NCI-H1694 (cell line): ENCODE measurements at places on chromosomes 5 and 9.

GRCh38 chr9:20551236-20551635 is 71.1 kb downstream of the MLLT3 start:
- DNase-seq, result no peak

DNA sequence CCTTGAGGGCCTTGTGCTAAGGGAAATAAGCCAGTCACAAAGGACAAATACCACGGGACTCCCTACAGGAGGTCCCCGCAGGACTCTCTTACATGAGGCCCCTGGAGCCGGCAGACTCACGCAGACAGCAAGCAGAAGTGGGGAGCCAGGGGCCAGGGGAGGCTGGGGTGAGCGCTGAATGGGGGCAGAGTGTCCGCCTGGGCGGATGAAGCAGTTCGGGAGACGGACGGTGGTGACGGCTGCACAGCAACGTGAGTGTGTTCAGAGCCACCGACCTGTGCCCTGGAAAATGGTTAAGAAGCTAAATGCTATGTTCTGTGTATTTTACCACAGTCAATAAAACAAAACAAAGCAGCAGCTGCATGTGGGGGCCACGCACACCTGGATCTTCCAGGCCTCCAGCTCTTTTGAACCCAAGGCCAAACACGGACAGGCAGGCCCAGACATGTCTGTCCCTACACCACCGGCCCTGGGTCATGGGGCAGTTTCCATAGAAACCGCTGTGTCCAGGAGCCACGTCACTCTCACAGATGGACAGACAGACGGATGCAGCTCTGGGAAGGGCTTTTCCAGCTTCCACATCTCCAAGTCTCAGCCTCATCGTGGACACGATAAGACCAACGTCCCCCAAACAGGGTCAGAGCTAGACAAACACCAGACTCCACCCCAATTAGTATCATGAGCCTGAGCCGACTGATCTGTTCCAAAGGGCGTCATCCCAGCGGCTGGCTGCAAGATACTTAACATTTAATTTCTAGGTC is 103.9 kb downstream of the VAV2 start:
- no peak for DNase-seq

GRCh38 chr9:2354856-2355696 is 266.5 kb upstream of the VLDLR start:
- DNase-seq, result no peak

GRCh38 chr9:22308177-22308576 is 138.4 kb upstream of the DMRTA1 start:
- DNase-seq, result peak; percentile 6

DNA sequence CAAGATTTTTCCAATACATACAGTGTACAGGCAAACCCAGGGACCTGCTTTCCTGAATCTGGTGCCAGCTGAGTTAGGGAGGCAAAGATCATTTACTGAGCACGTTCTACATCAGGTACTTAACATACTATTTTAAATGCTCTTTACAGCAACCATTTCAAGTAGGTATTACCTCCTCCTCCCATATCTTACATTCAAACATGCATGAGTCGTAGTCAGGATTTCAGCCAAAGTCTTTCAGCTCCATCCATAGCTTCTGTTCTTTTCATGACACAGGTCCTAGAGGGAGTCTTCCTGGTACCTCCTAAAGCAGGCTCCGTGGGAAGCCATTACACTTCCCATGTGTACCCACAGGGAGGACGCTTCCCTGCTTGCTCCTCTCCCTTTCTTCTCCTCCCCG is 11.7 kb downstream of the KCNV2 start:
- no peak for DNase-seq

GRCh38 chr5:39577529-39577928 is 152.7 kb upstream of the DAB2 start:
- DNase-seq, result no peak

DNA sequence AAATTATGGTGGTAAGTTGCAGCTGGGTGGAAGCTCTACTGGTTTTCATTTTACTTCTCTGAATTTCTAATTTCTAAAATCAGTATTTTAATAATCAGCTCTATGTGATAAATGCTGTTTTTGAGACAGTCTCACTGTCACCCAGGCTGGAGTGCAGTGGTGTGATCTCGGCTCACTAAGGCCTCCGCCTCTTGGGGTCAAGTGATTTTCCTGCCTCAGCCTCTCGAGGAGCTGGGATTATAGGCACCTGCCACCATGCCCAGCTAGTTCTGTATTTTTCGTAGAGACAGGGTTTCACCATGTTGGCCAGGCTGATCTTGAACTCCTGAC is 1.5 kb upstream of the RALGDS start:
- DNase-seq, result no peak

DNA sequence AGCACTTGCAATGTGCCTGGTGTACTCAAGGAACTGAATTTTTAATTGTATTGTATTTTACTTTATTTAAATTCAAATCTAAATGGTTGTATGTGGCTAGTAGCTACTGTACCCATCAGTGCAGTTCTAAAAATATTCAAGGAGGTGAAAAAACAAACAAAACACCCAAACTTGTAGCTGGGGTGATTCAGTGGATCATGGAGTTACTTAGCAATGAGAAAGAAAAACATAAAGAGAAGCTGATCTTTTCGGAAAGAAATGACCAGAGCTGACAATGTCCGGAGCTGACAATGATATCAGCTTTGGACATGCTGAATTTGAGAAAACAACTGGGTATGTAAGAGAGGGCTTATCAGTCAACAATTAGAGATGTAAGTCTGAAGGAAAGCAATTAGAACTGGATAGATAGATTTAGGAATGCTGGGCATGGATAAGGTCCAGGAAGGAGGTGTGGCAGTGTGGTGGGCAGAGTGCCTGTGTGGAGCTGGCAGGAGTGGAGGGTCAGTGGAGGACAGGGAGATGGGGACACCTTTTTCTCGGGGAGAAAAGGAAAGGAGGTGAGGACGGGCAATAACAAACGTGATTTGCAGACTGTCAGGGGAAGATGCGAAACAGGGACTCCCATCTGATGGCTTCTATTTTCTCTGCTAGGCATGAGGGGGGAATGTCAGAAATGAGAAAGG is 113.2 kb downstream of the DCP2 start:
- no peak for DNase-seq

- no peak for DNase-seq
Measured at GRCh38 chr5:133032852-133033742, 6.7 kb upstream of the ZCCHC10 start.

DNA sequence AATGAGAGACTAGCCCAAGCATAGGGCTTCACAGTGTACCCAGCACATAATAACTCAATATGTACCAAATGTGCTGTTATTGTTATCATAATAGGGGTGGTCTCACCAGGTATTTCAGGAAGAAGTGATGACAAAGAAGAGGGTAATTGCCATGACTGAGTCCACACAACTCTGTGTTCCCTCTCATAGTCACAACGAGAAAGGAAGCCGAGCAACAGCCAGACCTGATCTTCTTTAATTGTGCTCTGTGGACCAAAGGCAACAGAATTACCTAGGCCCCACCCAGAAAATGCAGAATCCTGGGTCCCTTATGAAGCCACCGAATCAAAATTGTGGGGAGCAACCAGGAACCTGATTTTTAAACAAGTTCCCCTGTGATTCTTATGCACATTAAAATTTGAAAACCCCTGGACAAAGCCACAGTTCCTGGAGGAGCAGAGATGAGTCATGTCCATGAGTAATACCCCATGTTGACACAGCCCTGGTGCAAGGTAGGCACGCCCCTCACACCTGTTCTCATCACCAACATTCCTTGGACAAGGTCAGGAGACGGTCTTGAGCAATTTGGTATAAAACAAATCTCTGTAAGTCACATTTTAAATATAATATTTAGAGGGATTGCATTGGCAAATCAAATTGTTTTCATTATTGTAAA is 5.2 kb downstream of the FGF1 start:
- DNase-seq, result no peak

DNA sequence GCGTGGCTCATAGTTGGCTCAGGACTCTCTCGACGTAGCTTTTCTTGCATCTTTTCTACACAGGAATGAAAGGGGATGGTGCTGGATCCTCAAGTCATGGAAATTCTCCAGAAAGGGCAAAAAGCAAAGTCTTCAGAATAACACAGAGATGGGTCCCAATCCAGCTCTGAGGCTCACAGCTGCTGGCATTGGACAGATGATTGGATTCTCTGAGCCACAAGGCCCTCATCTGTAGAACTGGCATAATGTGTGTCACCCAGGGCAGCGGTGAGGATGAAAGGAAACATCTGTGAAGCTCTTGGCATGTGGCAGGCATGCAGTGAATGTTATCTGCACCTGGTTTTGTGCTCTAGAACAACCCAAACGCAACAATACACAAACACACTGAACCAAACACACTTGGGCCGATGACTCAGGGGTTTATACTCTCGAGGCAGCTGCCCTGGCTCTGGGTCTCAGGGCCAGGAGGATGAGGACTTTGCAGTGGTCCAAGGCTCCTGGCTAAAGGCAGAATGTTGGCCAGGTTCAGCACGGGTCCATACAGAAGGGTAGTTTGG is 64.0 kb upstream of the UBTD2 start:
- no peak for DNase-seq

GRCh38 chr5:135108992-135109391 is 75.0 kb upstream of the PITX1 start:
- DNase-seq, result no peak

DNA sequence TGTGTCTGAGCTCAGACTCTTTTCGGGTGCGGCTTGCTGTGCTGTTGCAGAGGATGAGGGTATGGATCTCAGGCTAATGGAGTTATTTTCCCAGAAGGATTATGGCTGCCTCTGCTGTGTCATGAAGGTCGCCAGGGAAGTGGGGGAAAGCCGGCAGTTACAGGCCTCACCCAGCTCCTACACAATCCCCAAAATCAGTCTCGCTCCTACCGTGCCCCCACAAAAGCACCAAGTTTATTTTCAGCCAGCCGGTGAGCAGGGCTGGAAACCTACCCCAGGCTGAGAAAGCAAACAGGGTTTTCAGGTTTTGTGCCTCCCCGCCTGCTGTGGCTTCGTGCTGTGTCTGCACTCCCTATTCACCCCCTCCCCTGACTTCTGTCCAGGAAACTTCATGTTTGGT is 113.3 kb downstream of the SLC24A2 start:
- no peak for DNase-seq

- DNase-seq, result no peak
Measured at GRCh38 chr9:16090907-16091629, 538.2 kb downstream of the CCDC171 start.

DNA sequence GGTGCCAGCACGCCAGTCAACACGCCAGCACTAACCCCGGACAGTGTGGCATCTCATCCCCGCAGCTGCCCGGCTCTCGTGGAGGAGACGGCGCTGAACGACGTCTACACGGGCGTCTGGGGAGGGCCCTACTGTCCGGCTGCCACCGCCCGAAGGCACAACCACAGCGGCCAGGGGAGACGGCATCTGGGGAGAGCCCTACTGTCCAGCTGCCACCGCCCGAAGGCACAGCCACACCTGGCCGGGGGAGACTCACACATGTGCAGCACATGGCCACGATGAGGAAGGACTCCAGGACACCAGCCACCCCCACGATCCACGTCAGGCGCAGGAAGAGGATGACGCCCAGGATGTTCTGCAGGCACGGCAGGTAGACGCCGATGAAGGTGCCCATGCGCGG is 23.1 kb downstream of the SLC12A7 start:
- DNase-seq, result no peak

DNA sequence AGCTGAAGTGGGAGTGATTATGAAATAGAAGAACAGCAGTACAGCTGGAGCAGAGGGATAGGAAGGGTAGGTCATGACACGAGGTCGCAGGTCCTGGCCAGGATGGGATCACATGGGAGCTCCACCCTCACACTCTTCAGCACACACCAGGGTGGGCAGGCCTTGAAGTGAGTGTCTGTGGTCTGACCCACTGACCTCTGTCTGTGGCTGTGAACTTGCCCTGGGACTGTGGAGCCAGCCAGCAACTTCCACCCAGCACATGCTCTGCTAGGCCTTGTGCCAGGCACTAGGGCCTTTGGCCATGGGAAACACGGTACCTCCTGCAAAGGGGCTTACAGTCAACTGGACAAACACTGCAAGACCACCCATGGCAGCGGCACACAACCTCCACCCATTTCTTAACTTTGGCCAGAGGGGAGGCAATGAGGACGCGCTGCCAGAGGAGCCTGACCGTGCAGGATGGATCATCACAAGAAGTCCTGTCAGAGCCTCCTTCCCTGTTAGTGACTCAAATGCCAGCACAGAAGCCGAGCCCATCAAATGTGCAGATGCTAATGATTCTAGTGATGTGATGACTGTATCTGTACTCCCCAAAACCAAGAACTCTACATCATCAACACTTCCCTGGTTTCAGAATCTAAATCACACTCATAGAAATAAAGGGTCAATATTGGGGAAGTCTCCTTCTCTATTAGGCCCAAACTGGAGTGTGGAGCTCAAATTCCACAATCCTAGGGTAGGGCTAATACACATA is 113.6 kb downstream of the DPYSL3 start:
- DNase-seq, result no peak

DNA sequence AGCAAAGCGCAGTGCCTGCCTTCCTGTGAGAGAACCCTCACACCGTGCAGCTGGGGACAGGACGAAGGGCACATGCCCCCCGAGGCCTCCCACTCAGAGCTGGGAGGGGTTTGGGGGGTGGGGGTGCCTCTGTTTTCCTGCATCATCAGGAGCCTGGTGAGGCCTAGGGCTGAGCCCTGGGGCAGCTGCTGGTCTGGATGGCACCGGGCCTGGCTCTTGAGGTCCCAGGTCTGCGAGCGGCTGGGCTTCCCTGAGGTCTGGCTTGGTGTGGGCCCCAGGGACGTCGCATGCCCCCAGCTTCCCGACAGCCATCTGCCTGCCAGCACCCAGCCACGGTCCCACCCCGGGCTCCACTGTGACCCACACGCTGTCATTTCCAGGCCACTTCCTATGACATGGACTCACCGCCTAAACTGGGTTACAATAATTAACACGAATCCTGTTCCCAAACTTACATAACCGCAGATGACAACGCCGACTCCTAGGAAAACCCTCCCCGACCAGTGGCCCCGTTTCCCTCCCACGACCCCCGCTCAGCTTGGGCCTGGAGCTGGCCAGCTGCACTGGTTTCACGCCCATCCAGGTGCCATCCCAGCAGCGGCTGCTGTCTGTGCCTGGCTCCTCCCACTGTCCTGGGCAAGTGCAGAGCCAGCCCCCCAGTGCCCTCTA is 8.7 kb downstream of the NACC2 start:
- DNase-seq, result no peak

GRCh38 chr9:37800631-37801286 is at the start of gene DCAF10:
DCAF10 (plus strand) TSS chr9:37800797; CDS start chr9:37800867, 70 bp downstream.
- peak; percentile 70 for DNase-seq

DNA sequence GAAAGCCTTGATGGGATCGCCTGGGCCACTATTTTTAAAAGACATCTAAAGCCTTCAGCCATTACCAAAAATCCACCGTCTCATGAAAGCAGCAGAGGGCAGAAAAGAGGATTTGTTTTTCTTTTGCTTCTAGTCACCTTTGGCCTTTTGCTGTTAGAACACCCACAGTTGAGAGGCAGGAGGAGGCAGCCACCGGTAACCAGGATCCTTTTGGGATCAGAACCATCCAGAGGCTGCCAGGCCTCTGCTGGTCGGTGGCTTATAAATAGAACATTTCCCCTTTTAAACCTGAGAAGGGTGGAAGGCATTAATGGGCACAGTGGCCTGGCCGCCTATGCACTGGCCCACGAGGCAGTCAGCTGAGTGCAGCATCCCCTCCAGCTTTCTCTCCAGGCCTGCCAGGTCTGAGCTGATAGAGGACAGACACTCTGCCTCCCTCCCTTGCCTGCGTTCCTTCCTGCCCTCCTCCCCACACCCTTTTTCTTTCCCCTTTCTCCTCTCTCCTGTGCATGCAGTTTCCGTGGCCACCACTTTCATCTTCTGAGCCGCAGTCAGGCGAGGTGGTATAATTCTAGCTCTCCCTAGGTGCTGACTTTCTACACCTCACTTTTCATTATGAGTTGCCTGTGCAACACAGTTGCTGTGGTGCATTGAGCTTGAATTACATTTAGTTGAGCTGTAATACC is 253.4 kb downstream of the ARHGAP26 start:
- no peak for DNase-seq

- no peak for DNase-seq
Measured at GRCh38 chr9:14778565-14778964, 56.0 kb upstream of the CER1 start.
